ENCODE measurements at places on chromosomes 3 and 15.

GRCh38 chr3:150450916-150451315, 42.8 kb downstream of the TSC22D2 start:
- DNase-seq, result no peak

- no peak for DNase-seq
Measured at GRCh38 chr3:24595796-24596195, 101.1 kb upstream of the THRB start.

DNA sequence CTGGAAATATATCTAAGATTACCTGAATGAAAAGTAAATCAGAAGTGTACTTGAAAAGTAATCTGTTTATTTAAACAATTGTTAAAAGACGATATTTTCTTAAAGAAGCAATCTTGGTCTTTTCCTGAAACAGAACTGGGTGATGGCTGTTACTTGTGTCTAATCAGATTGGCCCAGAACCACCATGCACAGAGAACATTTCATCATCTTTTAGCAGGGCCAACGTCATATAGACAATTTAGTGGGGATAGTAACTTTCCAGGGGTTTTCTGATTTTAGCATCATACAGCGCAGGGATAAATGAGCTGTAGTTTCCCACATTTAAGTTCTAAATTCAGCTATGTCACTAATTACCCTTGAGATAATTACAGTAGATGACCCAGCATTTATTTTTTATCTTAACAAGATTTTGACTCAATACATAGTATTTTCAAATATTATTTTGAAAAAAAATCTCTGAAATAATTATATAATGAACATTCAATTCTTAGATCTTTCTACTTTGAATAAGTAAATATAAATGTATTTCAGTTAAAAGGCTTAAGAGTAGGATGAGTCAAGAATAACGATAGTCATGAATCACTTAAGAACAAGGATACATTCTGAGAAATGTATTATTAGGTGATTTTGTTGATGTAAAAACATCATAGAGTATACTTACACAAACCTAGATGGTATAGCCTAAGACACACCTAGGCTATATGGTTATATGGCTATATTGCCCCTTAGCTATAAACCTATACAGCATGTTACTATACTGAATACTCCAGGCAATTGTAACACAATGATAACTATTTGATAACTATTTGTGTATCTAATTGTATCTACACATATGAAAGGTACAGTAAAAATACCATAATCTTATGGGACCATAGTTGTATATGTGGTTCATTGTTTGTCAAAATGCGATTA, 103.8 kb upstream of the MME start:
- no peak for DNase-seq

DNA sequence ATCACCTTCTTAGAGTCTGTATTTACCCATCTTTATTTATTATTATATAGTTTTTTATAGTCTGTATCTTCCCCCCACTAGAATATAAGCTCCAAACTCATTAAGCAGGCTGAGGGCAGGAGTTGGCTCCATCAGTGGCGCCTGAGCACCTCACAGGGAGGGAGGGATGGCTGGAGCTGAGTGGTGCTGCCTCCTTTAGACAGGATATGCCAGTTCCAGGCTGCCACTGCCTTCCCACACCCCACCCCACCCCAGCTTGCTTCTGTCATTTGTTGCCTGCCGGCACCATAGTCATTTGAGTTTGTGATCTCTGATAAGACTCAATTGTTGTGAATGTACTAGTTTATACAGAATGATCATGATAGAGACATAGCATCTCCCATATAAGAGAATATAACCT, 85.5 kb downstream of the KLHL25 start:
- DNase-seq, result no peak
